ENCODE measurements at places on chromosomes 1 and 21.

DNA sequence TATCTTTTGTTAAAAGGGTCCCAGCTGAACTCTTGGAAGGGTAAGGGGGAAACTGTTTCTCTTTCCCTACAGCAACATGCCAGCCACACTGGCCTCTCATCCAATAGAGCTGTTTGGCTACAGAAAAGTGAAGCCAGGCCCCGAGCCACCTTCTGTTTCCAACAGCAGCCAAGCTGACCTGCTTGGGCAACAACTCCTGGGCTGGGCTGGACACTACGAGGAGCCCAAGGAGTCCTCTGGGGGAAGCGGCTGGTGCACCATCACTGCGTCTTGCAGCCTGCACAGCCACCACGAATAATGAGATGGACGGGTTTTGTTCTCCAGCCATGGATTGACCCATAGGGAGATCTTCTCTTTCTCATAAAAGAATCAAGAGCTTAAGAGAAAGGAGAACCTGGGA, 624.9 kb downstream of the NPHP4 start:
- DNase-seq, result no peak

DNA sequence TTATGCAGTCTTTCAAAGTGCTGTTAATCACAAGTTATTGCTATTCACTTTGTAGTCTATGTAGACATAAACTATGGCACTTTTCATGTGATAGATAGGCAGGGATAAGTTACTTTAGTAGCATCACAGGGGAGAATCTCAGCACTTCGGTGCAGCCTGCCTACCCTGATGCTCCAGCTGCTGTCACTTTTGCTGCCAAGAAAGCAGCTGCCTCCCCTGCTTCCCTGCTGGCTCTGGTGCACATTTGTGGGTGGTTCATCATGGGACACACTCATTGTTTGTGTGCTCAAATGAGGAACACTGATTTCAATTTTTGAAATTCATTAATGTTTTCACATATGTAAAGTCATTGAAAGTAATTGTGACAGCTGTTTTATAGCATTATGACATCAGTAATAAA, 272.6 kb downstream of the S1PR1 start:
- no peak for DNase-seq

DNA sequence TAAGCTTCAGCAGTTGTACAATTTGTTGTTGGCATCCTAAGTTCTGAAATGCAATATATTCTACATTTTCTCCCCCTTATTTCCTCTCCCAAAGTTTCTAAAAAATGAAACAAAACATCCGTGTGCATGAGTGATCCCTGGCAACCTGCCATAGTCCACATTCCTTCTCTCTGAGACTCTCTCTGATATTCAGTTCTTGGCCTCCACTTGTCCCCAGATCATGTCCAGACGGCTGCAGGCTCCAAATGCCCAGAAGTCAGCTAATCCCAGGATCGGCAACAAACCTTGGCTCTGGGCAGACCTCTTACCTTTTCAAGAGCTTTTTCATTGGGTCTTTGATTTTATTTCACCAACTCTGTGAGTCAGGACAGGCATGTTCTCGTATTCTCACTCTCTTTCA, 187.8 kb downstream of the ETS2 start:
- DNase-seq, result no peak

DNA sequence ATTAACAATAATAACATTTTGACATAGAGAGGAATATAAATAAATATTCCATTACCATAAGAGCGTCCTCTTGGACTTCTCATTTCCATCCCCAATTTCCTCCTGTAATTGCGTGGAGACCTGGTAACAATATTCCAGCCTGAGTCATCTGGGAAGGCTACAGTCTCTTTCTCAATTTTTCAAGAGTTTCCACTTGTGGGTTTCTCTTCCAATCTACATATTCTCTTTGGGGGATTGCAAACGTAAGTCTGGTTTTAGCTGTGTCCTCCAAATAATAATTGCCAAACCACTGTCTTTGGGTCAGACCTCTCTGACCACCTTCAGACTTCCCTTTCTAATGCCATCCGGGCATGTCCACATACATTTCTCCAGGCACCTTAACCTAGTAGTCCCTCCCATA, 124.5 kb upstream of the USP24 start:
- no peak for DNase-seq

- peak; percentile 87 for DNase-seq
Observed at GRCh38 chr1:201850053-201850397, 21.1 kb downstream of the IPO9 start.

DNA sequence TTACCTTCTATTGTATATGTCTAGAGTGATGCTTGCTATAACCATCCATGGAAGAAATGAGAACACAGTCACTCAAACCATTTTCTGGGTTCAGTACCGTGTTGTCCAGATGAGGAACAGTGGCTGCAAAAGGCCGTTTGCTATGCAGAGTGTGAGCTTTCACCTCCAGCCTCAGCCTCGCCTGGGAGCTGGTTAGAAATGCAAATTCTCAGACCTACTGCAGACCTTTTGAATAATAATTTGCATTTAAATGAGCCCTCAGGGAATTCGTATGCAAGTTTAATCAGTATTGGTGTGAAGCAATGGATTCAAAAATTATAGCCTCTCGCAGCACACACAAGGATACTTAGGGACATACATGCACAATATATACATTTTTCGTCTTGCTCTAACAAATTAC, 24.1 kb downstream of the KCNJ15 start:
- no peak for DNase-seq

DNA sequence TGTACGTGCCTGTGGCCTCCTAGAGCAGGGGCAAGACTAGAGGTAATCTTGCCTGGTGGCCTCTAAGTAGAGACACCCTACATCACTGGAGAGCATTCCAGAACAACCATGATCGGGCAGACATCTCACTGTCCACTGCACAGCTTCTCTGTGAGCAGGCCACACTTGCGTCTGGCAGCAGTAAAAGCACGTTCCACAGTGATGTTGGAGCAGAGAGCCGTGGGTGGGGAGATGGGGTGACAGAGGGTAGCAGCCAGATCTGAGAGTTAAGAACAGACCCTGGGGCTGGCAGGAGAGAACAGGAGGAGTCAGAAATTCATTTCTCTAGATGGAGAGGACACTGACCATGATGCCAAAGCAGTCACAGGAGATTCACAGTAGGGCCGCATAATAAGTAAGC, 293.0 kb downstream of the HHAT start:
- no peak for DNase-seq

- no peak for DNase-seq
Observed at GRCh38 chr1:221118176-221118937, 239.1 kb downstream of the HLX start.

DNA sequence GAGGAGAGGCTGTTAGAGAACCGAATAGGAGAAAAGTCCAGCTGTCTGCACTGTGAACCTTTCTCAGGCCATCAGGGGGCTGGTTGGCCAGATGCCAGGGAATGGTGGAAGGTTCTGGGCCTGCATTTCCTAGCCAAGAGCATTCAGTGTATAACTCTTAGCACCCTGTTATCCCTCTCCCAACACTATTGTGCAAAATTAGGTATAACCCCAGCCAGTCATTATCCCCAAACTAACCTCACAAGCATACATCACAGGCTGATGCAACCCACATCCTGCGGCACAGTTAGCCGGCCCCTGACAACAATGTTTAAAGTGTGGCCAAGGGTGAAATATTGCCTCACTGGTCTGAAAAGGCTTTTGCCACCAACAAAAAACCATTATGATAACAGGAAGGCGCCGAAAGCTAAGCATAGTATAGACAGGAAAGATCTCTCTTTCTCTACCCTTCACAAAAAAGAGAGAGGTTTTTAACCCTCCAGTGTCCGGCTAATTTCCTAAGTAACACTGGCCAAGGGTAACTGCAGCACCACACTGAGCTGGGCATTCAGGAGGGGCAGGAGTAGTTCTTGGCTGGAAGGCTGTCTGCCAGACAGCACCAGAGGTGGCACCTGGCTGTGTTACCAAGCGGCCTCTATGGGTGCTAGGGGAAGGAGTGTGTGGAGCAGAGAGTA, 77.3 kb upstream of the BCAR3 start:
- no peak for DNase-seq

DNA sequence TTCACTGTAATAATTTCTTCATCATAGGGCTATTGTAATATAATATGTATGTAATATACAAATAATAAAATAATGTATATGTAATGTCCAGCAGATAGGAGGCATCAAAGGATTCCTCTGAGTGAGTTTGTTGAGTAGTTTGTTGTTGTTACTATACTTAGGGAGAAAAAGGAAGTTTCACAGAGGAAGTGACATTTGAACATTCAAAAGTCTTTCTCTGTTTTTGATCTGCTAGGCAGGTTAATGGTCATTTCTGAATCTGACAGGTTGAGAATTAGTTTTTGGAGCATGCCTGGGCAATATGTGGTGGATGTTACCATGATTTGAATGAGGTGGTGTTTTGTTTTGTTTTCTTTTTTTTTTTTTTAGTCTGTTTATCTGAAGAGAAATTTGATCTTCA, 102.1 kb downstream of the NRDC start:
- DNase-seq, result no peak

GRCh38 chr21:45853703-45854342, 127.7 kb upstream of the COL6A1 start:
- no peak for DNase-seq

GRCh38 chr1:204041232-204041767, 31.6 kb upstream of the SOX13 start:
- no peak for DNase-seq

GRCh38 chr1:234734869-234735268, 124.9 kb upstream of the IRF2BP2 start:
- no peak for DNase-seq

- no peak for DNase-seq
Observed at GRCh38 chr1:12615159-12615864, 2.7 kb downstream of the DHRS3 start.

DNA sequence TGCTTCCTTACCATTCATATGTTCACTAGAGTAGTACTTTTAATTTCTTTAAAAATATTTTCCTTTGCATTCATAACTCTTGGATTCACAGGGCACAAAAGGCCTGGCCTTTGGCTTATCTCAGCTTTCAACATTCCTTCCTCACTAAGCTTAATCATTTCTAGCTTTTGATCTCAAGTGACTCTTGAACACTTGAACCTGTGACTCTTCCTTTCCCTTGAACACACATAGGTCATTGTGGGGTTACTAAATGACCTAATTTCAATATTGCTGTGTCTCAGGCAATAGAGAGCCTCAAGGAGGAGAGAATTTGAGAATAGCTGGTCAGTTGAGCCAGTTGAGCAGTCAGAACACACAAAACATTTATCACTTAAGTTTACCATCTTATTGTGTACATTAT, 49.9 kb downstream of the COL11A1 start:
- DNase-seq, result no peak

GRCh38 chr1:155244368-155245162, 10.7 kb downstream of the ENTREP3 start:
- DNase-seq, result peak; percentile 97

DNA sequence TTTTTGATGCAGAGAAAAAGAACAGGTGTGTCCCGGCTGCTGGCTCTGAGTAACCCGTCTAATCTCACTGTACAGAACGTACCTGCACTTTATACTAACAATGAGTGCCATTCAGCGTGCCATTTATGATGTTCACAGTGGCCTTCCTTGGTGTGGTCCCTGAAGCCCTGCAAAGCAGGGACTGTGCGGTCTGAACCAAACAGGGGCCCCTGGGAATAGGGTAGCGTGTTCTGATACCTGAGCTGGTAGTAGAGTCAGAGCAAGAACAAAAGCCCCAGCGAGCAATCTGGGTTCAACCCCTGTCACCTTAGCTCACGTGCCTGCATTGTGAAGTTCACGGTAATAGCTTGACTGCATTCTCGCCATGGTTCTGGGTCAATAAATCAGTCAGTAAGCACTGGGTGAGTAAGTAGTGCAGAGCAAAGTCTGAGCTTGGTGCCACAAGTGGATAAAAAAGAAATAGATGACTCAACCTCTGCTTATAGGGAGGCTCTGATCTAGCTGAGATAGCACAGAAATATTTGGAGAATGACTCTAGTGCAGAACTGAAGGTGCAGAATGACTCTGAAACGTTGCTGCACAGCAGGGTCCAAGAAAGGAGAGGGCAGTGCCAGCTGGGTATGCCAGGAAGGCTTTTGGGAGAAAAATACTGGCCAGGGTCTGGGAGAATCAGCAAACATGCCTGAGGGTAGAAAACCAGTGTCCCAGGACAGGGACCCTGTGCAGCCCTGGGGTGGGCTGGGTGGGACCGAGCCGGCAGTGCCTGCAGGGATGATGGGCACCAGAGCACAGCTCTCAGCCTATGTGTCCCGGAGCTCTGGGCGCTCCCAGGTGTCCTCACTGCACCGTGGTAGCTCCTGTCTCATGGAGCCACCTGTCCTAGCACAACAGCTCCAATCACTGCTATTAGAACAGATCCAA, 125.9 kb downstream of the RHOU start:
- DNase-seq, result peak; percentile 61

- DNase-seq, result no peak
Observed at GRCh38 chr1:118589238-118589846, 398.8 kb downstream of the TBX15 start.

DNA sequence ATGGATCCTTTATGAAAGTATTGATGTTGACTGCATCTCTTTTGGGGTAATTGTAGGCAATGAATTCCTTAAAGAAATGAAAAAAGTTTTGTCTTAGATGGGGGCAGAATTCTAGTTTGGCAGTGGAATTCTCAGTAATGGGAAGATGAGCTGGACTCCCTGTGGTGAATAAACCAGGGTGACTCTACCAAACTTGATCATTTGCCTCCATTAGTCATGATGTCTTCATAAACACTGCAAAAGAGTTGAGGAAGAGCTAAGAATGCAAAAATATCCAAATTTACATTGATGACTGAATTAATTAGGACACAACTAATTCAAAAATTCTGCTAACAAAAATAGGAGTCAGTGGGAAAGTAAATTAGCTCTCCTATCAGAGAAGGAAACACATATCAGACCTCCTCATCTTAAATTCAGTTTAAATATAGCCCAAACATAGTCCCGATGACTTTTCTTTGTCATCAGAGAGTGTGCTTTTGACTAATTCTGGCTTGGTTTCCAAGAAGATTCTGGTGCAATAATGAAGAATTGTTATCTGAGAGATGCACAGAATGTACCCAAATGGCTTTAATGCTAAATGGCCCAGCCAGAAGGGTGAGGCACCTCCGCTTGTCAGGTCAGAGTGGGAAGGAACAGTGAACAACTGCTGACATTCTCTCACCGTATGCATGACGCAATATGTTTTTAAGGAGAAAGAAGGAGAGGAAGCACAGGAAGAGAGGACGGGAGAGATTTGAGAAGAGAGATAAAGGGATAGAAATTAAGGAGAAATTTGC, 525.1 kb downstream of the LMO4 start:
- DNase-seq, result no peak

DNA sequence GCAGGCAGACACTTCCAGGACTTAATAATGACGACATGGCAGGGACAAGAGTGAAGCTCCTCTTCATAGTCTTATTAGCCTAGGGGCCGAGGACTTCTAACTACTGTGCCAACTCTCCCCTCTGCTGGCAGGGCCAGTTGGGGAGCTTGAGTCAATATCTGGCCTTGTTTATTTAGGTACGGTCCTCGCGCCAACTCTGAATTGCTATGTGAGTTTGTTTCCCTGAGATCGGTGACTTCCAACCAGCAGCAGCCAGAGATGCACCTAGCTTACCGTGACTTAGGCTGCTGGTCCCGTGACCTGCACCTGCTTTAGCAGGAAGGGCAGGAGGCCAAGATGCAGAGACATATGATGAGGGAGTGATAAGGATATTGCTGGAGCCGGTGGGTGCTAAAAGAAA, 451.1 kb downstream of the PCP4 start:
- DNase-seq, result no peak

GRCh38 chr1:2555634-2556276, 416 bp upstream of the TNFRSF14 start:
- no peak for DNase-seq

GRCh38 chr1:186093437-186093836, 281.6 kb downstream of the TPR start:
- DNase-seq, result no peak

Measured in BJ (cell line).